ENCODE measurements at places on chromosomes 5 and 9. TPM values are rescaled to one million over a fixed set of nuclear protein-coding genes. Genes with fewer than 3 reads are reported as not detected.

The CDC26 gene
- total RNA-seq = 21.2 TPM

The CNTLN gene
- 12.9 TPM for total RNA-seq

The CACFD1 gene
- total RNA-seq = 40.2 TPM

- no peak overlapping the region for H3K27ac ChIP-seq
- no peaks in the 10 kb centered on the region for H3K36me3 ChIP-seq
- no peaks in the 10 kb centered on the region for H3K27me3 ChIP-seq
Observed at GRCh38 chr9:134222018-134222573, 57.7 kb upstream of the RNU6ATAC start.

GRCh38 chr5:154189256-154189818, 1.2 kb upstream of the GALNT10 start:
- H3K4me1 ChIP-seq = no peaks in the 10 kb centered on the region
- DNase-seq = no peak
- H3K27me3 ChIP-seq = no peaks in the 10 kb centered on the region
- peak overlapping the region; percentile 80 for H3K4me3 ChIP-seq

The IFNA21 gene
- not detected for total RNA-seq

- no peak for DNase-seq
- H3K27me3 ChIP-seq = no peaks in the 10 kb centered on the region
- no peaks in the 10 kb centered on the region for H3K4me1 ChIP-seq
Observed at GRCh38 chr5:138605254-138605972, 30.2 kb upstream of the HSPA9 start.

- H3K27ac ChIP-seq = no peak overlapping the region
- no peaks in the 10 kb centered on the region for H3K4me1 ChIP-seq
- H3K27me3 ChIP-seq = no peaks in the 10 kb centered on the region
- no peak overlapping the region for H3K4me3 ChIP-seq
Observed at GRCh38 chr5:124867137-124867704, 120.8 kb upstream of the ZNF608 start.

The SLC34A3 gene
- total RNA-seq = not detected

- no peaks in the 10 kb centered on the region for H3K27me3 ChIP-seq
- no peaks in the 10 kb centered on the region for H3K4me1 ChIP-seq
- H3K4me3 ChIP-seq = no peak overlapping the region
- H3K27ac ChIP-seq = no peak overlapping the region
- H3K36me3 ChIP-seq = no peaks in the 10 kb centered on the region
Observed at GRCh38 chr5:53895091-53895683, 334.7 kb downstream of the NDUFS4 start.

- no peak for DNase-seq
- no peak overlapping the region for H3K27ac ChIP-seq
- no peak overlapping the region for H3K4me3 ChIP-seq
- no peaks in the 10 kb centered on the region for H3K4me1 ChIP-seq
- H3K27me3 ChIP-seq = no peaks in the 10 kb centered on the region
- no peaks in the 10 kb centered on the region for H3K36me3 ChIP-seq
Observed at GRCh38 chr5:144072518-144072927, 97.9 kb downstream of the YIPF5 start.
